ENCODE measurements at places on chromosomes 7 and 10.
A peak's percentile ranks its signal among the peaks of the same experiment; 100 is the strongest.

GRCh38 chr7:113562242-113562641 is 356.6 kb downstream of the PPP1R3A start:
- no peak for DNase-seq

GRCh38 chr7:146670532-146670931 is 553.9 kb downstream of the CNTNAP2 start:
- DNase-seq: no peak

DNA sequence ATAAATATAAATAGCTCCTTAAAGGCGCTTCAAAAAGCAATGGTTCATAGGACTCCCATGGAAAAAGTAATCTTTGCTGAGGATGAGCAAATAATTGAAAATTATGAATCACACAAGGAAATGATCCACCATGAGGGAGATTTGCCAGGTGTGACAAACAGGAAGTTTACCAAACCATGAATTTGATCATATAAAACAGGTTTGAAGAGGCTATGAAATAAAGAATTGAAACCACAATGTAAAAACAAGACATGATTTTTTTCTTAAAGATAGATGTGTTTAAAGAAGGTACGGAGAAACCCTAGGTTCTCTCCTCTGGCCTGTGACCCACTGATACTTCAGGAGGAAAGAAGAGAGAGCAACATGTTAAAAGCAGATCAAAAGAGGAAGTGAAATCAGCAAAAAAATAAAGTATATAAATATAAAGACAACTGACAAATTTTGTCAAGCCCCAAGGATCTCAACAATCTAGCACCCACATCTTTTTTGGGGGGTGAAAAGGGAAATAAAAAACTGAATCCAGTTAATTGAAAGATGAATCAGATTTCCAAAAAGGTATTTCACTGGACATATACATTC is 111.3 kb upstream of the ASAH2 start:
- peak; percentile 64 for DNase-seq

GRCh38 chr10:13685885-13686284 is 99.1 kb downstream of the PRPF18 start:
- DNase-seq: no peak

- peak; percentile 24 for DNase-seq
Observed at GRCh38 chr10:77024461-77024860, 613.1 kb downstream of the KCNMA1 start.

DNA sequence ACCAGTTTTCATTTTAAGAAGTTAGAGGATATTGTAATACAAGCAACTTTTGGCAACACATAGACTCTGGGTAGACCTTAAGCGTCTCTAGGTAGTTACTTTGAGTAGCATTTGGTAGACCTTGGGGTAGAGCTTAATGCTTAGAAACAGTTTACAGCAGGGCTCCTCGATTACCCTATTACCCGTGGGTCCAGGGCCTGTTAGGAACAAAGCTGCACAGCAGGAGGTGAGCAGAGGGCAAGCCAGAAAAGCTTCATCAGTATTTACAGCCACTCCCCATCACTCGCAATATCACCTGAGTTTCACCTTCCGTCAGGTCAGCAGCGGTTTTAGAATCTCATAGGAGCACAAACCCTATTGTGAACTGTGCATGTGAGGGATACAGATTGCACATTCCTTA is 173.5 kb downstream of the TSPAN12 start:
- no peak for DNase-seq

- DNase-seq: no peak
Observed at GRCh38 chr7:120774481-120774880, 83.5 kb downstream of the TSPAN12 start.

GRCh38 chr10:68188835-68189234 is 43.1 kb downstream of the ATOH7 start:
- DNase-seq: no peak

GRCh38 chr7:46153951-46154787 is 233.1 kb upstream of the IGFBP3 start:
- peak; percentile 45 for DNase-seq

GRCh38 chr7:25520017-25520416 is 291.7 kb upstream of the NPVF start:
- DNase-seq: no peak

- no peak for DNase-seq
Observed at GRCh38 chr7:35259523-35259908, 5.6 kb upstream of the TBX20 start.

DNA sequence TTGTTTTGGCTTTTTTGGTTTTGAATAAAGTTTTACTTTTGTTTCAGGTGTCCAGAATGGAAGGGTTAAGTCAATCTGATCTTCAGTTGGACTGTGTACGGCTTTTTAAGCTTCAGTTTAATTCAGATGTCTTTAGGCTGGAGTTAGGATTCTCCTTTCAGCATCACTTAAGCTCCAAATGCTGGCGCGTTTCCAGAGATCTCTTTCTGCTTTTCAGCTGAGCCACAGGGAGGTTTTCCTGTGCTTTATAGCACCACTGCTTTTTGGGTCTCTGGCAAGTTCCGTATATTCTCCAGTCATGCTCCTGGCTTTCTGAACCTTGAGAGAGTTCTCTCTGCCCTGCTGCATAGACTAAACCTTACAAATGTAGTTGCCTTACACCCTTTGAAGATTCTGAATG is 60.0 kb downstream of the VTI1A start:
- DNase-seq: no peak

- no peak for DNase-seq
Observed at GRCh38 chr7:39757604-39758003, 134.2 kb downstream of the RALA start.

DNA sequence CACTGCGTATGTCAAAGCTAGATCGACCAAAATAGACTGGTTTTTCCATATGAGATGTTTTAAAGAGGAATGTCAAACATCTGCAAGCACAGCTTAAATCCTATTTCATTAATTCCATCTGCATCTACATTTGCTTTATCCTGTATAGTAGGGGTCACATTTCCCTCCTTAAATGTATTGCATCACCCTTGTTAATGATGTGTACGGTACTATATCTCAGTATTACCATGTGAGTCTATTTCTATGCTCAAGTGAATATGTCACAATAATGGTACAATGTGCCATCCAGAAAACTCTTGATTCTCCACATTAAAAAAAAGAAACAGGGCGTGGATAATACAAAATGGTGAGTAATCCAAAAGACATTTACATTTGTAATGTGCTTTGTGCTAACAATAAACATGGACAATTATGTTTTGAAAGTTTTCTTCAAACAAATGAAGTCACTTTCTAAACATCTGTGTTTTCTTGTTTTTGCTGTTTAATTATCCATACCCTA is 56.6 kb downstream of the TWIST1 start:
- peak; percentile 75 for DNase-seq

- no peak for DNase-seq
Observed at GRCh38 chr10:88466786-88467185, 116.3 kb downstream of the RNLS start.

GRCh38 chr10:69647126-69647525 is 17.1 kb downstream of the FAM241B start:
- DNase-seq: no peak

- peak; percentile 70 for DNase-seq
Observed at GRCh38 chr7:34091321-34091917, 186.1 kb downstream of the BMPER start.

DNA sequence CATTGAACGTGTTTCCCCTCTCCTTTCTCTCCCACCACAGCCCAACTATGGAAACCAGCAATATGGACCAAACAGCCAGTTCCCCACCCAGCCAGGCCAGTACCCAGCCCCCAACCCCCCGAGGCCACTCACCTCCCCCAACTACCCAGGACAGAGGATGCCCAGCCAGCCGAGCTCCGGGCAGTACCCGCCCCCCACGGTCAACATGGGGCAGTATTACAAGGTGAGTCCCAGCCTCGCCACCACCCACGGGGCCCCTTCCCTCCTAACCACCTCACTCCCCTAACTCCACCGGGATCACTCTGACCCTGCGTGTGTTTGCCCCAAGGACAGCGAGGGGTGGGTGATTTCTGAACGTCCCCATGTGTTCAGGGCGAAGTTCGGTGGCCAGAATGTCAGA is 50.8 kb upstream of the PPIF start:
- DNase-seq: no peak

GRCh38 chr7:142760071-142760642 is 10.6 kb upstream of the PRSS2 start:
- no peak for DNase-seq

DNA sequence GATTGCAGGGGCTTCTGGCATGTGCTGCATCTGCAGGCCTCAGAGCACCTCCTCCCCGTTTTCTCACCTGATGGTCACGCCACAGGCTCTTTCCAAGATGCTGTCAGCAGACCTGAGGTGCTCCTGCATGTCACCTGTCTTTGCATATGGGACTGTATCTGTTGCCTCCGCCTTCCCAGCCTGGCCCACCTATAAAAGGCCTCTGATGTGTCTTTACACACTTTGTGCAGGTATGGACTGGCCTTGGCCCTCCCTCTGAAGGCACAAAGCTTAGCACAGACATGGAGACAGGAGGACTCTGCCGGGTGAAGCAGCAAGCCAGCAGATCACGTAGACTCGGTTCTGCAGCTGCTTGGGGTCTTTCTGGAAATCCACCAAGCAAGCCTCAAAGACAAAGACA is 220.9 kb upstream of the PPP2R2D start:
- DNase-seq: no peak

DNA sequence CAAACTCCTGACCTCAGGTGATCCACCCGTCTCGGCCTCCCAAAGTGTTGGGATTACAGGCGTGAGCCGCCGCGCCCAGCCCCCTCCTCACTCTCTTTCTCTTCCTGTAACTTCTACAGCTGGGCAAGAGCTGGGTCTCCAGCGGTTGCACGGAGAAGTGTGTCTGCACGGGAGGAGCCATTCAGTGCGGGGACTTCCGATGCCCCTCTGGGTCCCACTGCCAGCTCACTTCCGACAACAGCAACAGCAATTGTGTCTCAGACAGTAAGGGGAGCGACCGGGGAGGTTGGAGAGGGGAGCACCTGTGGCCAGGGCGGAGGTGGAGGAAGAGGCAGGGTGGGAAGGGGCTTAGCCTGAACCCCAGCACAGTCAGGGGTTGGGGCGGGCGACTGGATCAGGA is 41.4 kb downstream of the EPHB4 start:
- no peak for DNase-seq

DNA sequence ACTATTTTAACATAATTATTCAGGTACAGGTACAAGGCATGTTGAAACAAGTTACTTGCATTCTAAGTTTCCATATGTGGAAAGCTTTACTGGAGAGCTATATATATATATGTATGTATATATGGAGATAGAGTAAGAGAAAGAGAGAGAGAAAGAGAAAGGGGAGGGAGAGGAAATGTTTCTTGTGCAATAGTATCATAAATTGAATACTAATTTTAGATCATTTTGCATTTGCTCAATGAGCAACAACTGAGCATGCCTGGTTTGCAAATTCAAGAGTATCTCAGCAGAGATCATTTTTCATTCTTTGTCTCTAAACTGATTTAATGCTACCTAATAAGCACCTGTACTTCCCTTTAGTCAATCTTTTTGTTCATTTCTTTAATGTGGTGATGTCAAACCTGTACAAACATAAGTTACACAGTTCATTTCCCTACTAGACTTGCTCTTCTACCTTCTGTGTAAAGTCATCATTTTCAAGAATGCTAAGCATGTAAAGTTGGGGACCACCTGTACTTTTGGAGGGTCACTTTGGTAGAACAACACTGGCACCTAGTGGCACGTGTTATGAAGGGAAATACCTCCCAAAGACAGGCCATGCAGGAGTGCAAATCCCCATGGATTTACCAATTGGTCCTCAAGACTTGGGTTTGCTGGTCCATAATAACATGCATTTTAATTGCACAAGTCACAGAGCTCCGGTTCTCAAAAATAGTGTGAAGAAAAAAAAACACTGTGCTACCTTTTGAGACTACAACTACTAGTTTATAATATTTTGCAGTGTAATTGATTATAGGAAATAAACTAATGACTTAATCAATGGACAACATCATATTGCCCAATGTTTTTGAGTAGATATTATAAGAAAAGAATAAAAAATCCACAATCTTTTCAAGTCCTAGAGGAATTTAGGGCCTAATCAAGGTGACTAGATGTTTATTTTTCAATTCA is 431.2 kb upstream of the IGFBP3 start:
- peak; percentile 74 for DNase-seq

DNA sequence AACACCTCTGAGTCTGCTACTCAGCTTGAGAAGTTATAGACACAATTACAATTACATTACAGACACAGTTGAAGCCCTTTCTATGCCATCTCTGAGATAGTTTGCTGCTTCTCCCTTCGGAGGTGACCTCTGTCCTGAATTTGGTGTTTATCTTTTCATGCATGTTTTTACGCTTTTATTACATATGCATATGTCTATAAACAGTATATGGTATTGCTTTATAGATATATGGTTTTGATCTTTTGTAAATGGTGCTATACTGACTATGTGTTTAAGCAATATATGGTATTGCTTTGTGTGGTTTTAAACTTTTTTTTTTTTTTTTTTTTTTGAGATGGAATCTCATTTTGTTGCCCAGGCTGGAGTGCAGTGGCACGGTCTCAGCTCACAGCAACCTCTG is 48.4 kb downstream of the HK1 start:
- no peak for DNase-seq

- DNase-seq: no peak
Observed at GRCh38 chr10:100229819-100230422, 525 bp upstream of the CHUK start.

DNA sequence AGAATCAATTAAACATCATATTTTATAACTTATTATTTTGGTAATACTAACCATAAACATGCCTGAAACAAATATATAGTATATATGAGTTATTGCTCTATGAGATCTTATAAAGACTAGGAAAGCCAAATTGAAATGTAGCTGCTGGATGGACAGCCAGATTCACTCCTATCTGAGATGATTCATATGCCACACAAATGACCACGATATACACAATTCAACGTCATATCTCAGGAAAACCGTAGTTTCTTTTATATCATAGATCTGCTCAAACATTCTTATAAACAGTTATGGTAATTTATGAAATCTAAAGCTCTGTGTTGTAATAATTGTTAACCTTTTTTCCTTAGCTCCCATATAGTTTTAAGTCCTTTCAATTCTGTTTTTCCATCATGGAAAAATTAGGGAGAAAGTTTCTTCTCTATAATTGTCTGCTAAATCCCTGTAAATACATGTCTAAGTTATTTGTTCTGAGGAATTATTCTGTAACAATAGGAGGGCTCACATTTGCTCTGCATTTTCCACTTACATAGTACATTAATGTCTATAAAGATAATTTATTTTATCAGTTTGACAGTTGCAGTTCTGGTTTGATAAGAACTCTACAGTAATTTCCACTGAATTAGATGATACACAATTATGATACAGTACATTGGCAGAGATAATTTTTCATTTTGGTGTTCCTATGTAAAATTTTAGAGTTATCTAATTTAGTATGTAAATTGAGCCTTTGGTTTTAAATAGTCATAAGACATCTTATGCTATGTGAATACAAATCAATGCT is 42.7 kb downstream of the GNAT3 start:
- no peak for DNase-seq

DNA sequence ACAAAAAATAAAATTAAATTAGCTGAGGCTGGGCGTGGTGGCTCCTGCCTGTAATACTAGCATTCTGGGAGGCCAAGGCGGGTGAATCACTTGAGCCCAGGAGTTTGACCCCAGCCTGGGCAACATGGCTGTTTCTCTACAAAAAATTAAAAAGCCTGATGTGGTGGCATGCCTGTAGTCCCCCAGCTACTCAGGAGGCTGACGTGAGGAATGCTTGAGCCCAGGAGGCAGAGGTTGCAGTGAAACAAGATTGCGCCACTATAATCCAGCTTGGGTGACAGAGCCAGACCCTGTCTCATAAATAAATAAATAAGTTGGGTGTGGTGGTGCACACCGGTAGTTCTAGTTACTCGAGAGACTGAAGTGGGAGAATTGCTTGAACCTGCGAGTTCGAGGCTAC is 65.1 kb downstream of the GNA12 start:
- no peak for DNase-seq

GRCh38 chr10:5293691-5294550 is 70.8 kb upstream of the UCN3 start:
- peak; percentile 62 for DNase-seq

- DNase-seq: no peak
Observed at GRCh38 chr10:105969884-105970377, 1194.6 kb downstream of the SORCS1 start.

Data from GM23248 (cell line).